Left renal cortex interstitium (tissue), 4 donors: ENCODE measurements at places on chromosomes 6 and 20. TPM values are rescaled to one million over a fixed set of nuclear protein-coding genes. Genes with fewer than 3 reads are reported as not detected.

DNA sequence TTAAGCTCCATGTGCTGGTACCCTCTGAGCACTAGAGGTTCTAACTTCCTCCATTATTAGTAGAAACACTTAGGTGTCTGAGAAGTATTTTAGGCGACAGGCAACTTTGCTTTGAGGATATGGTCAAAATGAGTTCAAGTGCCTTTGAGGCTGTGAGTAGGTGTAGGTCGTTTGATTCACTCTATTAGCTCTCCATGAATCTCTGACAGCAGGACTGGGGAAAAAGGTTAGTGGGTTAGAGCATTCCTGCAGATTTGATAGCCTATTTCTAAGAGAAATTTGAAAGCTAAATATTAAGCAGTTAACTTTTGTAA, 45.9 kb downstream of the IGF2R start:
- no peak for DNase-seq

GRCh38 chr6:143513410-143513809, 1.9 kb upstream of the FUCA2 start:
- no peak for DNase-seq

DNA sequence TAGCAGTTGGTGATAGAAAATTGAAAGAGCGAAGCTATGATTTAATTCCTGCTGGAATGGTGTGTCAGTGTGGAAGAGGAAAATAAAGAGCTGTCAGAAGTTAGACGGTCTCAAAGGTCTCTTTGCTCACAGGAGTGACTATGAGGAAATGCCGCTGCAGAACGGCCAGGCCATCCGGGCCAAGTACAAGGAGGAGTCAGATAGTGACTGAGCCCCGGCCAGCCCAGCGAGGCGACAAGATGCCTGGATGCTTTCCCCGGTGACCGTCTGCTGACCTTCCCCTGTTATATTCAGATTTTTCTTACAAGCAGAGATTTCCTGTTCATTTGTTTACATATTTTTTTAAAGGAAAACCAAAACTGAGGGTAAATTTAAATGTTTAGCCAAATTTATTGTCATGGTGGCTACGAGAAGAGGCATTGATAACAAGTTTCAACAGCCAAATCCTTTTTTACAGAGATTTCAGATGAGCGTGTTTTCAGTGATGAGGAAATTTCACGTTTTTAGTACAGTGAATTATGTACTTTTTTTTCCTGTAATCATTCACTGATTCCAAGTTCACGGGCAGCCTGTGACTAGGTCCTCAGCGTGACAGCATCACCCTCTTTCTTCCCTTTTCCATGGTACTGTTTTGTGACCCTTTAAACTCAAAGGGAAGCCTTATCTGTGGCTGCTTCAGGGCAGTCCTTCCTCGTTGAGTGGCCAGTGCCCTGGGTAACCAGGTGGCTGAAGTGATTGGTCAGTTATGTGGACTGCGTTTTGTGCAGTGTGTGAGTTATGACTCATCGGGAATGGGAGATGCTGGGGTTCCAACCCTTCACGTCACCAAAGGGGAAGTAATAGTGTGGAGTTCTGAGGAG, 12.6 kb downstream of the DYNLT1 start:
- no peak for DNase-seq

DNA sequence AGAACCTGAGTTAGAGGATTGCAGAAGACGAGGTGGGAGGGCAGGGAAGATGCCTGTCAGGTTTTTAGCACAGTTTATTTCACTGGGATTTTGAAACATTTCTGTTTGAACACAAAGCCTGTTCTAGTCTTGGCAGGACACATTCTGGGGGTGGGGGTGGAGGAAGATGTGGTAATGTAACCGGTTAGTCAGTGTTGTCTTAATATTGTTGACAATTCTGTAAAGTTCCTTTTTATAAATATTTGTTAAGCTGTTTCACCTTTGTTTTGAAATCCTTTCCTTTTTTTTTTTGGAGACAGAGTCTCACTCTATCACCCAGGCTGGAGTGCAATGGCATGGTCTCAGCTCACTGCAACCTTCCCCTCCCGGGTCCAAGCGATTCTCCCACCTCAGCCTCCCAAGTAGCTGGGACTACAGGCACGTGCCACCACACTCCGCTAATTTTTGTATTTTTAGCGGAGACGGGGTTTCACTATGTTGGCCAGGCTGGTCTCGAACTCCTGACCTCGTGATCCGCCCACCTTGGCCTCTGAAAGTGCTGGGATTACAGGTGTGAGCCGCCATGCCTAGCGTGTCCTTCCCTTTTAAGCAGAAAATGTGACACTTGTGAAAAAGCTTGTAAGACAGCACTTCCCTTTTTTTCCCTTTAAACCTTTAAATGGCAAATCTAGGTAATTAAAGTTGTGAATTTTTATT, 20.2 kb downstream of the SLC9A8 start:
- DNase-seq, result no peak

GRCh38 chr6:98957450-98957849, 9.7 kb upstream of the FBXL4 start:
- no peak for DNase-seq

Gene TOX2
- polyA plus RNA-seq, result 4.9 TPM
